ENCODE measurements at places on chromosomes 3 and 15.
A peak's percentile ranks its signal among the peaks of the same experiment; 100 is the strongest.

DNA sequence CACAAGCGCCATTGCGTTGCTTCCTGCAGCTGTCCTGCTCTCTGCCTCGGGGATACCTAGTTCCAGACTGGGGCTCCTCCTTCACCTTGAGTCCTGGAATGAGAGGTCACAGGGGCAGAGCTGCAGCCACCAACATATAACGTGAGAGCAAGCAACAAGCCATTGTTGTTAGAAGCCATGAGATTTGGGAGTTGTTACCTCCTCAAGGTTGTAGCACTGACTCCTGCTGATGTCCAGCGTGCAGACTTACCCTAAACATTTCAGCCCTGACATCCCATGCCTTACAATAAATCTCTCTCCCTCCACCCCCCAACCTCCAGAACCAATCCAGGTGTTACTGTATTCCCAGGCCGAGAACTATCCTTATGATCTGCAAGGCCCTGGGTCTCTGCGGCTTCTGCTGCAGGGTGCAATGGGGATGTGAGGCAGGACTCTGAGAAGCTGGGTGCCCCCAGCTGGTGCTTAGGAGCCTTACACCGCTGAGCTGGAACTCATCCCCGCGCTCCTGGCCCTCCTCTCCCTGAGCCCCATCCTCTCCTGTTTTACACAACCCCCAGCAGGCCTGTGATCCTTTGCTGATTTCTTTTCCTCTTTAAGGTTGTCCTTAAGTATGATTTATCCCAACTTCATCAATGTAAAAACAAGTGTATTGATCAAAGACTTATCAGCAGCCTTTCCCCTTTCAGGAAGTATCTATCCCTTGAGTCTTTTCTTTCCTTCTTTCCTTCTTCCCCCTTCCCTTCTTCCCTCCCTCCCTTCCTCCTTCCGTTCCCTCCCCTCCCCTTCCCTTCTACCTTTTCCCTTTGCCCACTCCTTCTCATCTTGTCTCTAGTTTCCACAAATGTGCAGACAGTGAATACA lies 84.2 kb upstream of the ABHD2 start:
- DNase-seq: no peak

GRCh38 chr3:190959077-190959476 lies 96.6 kb upstream of the GMNC start:
- DNase-seq: no peak

- DNase-seq: no peak
Measured at GRCh38 chr3:138220242-138220641, 33.1 kb downstream of the ARMC8 start.

DNA sequence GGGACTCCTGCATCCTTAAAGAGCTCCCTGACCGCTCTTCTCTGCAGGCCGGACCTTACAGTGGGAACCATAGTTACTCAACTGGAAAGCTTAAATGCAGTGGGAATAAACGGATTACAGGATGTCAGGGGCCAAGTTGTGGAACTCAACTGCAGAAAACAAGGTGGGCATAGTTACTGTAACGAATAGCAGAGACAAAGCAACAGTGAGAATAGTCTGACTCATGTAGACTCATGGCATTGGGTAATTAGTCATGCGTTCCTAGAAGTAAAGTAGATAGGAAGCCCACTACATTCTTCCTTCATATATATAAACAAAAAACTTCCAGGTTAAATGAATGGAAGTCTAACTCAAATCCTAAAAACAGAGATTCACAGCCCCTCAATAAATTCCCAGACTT lies 95.5 kb upstream of the CHRNA7 start:
- DNase-seq: no peak

DNA sequence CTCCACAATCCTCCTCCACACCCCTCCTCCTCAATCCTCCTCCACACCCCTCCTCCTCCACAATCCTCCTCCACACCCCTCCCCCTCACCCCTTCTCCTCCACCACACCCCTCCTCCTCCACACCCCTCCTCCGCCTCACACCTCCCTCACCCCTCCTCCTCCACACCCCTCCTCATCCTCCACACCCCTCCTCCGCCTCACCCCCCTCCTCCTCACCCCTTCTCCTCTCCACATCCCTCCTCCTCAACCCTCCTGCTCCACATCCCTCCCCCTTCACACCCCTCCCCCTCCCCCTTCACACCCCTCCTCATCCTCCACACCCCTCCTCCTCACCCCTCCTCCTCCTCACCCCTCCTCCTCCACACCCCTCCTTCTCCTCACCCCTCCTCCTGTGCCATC lies 69.8 kb upstream of the BLM start:
- DNase-seq: no peak

DNA sequence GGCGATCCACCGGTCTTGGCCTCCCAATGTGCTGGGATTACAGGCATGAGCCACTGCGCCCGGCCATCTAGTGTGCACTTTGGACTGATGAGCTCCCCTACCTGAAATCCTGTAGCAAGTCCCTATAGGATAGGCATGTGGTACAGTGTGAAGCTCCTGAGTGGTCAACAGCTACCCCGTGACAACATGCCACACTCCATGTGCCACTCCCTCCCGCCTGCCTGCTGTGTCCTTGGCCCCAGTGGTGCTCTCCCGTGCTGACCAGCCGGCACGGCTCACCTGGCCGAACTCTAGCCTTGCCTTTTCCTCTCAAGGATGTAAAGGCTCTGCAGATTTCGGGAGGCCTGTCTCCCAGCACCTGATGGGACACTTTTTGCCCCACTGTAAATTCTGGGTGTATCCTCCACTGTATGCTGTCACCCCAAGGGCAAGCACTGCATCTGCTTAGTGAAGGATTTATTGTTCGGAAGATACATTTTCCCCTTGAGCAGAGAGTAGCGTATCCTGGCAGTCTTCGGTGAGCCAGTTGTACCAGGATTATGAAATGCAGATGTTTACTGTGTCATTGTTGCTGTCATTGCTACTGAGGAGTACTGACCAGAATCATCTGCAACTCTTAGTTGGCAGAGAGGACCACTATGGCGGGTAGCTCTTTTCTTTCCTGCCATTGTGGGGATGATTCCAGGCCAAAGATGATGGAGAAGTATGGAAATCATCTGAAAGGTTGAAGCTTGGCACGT lies 64.7 kb downstream of the IGF1R start:
- no peak for DNase-seq

DNA sequence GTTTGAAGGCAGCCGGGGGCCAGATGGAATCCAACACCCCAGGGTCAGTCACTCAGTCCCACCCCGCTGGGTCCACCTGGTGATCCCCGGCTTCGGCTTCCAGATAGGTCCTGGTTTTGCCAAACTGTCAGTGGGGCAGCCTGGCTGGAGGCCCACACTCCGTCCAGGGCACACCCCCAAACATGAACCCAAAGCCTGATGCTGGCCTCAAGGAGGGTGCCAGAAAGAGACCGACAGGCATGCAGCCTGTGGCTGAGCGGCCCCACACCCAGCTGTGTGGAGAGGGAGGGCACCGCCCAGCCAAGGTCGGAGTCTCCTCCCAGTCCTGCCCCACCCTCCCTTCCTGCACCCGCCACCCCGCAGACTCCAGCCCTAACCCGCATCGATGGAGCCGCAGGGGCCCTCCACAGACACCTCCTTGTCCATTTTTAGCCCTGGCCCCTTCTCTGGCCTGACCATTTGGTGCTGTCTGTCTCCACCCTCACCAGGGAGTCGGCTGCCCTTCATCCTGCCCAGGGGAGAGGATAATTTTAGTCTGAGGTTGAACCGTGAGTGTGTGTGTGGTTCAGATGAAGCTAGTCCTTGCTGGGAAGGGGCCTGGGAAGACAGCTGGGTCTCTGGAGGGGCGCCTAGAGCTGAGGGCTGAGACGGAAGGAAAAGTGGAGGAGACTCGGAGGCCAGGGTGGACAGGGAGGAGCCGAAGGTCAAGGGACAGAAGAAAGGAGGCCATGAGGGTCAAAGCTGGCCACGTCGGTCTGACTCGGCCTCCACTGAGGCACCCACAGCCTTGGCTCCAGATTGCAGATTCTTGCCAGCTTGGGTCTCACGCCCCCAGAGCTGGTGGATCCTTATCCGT lies 23.1 kb downstream of the TNK2 start:
- no peak for DNase-seq

- peak; percentile 62 for DNase-seq
Measured at GRCh38 chr15:75201616-75202250, at the start of gene C15orf39. C15orf39 (plus strand) TSS chr15:75201882; CDS start chr15:75206049, 4,167 bp downstream.

DNA sequence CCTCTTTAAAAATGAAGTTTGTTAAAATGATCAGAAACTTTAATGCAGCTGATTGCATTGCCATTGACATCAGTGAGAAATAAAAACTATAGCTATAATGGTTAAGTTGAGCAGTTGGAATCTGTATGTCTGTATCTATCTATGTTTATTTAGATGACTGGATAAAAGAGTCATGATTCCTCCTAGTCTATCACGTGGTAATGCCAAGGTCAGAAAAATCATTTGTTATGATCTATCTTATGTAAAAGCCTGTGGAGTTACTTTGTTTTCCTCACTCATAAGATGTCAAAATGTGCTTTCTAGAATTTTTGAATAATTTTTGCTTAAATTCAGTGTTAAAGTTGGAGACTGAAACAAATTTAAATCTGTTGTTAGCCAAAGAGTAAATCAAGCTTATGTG lies 63.3 kb downstream of the MBNL1 start:
- no peak for DNase-seq

- DNase-seq: peak; percentile 5
Measured at GRCh38 chr15:82810061-82810889, 847 bp downstream of the WHAMM start.

- DNase-seq: no peak
Measured at GRCh38 chr3:58176827-58177489, 33.8 kb downstream of the DNASE1L3 start.
